ENCODE measurements at places on chromosomes 12 and 14.

DNA sequence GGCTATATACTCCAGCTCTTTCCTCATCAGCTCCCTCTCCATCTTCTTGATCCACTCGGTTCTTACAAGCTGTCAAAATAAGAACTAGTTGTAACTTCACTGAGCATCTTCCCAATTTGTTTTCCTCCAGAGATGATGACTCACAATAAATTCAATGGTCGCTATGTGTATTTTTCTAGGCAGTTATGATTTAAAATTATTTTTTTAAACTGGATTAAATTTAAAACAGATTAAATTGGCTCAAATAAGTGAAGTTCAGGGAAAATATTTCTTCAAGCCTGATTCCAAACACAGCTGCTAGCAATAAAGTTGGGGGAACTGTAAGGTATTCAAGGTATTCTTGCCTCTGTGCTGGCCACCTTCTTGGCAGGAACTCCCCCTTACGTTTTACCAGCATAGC, 717.7 kb upstream of the USP15 start:
- no peak for DNase-seq

DNA sequence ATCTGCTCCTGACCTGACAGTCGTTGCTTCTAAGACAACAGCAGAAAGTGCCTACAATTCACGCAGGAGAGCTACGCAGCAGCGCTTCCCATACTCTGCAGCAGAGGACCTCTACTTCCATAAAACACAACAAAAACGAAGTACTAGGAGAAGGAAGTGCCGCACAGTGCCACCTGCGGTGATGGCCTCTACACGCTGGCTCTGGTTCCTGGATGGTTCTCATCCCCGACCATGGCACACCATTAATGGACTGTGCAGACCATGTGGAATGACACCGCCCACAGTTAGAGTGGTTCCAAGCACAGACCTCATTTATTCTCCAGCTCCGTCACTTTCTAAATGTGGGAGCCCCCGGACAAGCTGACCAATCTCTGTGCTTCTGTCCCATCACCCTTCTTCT, 28.3 kb downstream of the TPCN1 start:
- no peak for DNase-seq

DNA sequence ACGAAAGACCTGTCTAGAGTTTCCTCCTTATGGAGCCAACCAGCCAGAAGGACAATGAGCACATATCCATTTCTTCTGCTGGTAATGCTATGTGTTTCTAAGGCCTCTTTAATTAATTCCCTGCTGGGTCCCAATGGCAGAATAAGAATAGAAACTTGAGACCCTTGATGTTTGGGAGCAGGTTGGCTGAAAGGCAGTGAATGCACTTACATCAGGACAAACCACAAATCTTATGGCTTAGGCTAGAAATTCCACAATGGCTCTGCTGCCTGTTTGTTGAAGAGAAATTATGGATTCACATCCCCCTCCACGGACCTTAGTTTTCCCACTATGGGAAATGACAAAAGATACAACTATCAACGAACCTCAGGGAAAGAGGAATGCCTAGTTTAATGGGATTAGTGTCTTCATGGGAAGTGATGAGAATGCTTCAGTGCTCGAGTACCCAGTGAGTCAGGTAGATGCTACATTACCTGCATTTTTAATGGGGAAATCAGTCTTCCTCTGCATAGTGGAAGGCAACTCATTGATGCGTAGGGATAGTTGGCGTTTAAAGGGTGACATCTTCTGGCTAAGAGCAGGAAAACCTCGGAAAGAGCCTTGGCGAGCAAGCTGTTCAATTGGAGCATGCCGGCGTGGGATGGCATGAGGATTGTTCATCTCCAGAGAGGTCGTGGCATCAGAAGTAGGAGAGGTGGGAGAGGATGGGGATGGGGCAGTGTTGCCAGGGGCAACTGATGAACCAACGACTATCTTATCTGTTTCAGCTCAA, 46.5 kb downstream of the PAPLN start:
- DNase-seq: no peak

DNA sequence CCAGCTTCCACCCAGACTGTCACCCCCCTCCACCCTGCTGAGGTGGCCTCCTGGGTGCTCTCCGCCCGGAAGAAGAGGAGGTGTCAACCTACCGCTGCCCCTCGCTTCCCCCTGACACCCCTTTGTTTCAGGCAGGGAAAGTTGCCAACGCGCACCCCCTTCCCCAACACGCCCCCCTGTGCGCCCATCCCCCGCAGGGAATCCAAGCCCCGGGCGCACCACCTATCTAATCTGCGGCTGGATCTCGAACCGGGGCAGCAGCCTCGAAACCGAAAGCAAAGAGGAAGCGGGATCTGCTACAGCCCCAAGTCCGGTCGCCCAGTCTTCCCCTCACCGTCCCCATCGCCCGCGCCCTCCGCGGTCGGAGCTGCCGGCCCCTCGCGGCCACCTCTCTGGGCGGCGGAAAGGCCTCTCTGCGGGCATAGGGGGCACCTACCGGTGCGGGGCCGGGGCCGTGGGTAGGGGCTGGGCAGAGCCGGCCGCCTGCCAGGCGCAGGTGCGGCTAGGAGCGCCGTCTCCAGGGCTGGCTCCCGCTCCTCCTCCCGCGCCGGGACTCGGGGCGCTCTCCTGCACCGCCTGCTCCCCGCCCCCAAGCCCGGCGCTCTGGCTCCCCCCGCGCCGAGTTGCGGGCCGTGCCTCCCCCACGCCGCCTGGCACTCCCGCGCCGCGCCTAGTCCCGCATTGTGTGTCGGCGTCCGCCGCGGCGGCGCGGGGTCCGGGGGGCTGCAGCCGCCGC, 18.3 kb upstream of the PLEKHH1 start:
- peak; percentile 79 for DNase-seq

- DNase-seq: no peak
Measured at GRCh38 chr12:42510823-42511222, 78.7 kb downstream of the PRICKLE1 start.

DNA sequence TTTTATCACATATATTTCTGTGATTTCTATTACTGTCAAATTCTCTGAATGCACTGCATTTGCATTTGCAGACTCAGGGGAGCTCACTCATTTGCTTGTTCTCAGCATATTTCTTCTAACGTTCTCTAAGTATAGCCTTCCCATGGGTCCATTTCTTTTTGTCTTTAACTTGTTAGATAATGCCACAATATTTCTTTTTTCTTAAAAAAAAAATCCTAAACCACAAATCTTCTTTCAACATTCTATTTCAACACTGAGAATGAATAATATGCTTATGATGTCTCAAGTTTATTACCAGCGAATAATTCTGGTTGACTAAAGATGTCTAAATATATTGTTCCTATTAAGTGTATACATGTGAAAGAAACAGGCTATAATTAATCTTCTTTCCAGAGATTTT, 200.2 kb downstream of the ANO6 start:
- no peak for DNase-seq

DNA sequence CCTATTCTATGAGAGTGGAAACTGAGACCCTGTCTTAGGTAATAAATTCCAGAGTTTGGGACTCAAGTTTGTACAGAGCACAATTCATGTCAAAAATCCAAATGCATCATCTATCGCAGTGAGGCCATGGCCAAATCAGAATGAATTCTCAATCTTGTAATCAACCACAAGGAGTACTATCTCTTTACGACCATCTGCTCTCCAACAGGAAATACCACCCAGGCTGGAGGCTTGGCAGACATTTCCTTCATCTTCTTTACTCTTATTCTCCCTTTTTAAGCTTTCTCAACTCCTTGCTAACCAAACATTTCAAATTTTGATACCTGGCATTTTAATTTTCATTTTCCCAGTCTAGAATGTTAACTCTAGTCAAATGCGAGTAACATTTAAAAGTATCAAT, 32.7 kb upstream of the RNU6-7 start:
- DNase-seq: no peak

- DNase-seq: no peak
Measured at GRCh38 chr12:111664961-111665865, 20.5 kb downstream of the BRAP start.

DNA sequence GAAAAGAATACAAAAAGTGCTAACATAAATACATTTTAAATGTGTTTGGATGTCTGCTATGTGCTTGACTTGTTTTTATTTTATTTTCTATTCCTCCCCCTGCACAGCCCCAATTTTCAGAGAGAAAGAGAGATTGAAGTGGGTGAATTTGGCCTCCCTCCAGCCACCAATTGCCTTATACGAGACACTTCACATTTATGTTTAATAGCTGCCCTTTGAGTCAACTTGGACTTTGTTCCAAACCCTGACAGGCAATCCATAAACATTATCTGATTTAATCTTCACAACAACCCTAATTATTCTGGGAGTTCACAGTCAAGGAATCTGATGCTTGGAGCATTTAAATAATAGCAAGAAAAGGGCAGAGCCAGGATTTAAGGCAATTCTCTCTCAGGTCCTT, 161.7 kb downstream of the SLC15A4 start:
- no peak for DNase-seq

DNA sequence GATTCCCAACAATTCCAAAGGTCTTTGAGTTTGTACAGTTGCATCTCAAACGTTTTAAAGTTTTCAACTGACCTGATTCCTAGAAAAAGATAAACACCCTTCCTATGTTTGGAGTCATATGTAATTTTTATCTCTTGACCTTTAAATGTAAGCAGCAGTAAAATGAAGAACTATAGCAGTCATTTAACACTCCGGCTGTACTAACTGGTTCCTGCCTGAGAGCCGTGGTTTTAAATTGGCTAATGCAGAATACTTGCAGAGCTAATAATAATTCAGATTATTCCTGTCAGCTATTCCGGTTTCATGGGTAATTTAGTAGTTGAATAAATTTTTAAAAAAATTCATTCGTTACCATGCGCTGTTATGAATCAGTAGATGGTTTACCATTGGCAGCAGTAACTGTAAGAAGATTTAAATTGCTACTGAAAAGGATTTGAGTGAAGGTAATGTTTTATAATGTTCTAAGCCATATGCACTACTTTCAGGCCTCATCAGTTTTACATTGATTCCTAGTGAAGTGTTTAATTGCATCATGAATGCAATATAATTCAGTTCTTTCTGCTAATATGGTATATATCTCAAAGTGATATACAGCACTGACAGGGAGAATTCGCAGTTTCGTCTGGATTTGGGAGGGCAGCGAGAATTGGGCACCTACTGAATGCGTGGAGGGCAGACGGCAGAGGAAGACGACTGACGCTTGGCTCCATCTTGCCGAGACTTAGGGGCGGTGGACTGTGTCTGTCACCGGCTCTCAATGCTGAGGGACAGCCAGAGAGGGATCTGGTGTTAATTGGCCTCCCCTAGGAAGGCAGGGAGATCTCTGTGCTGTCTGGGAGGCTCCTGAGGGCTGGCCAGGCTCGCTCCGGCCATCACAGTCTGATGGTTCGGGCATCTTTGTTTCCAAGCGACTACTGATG, 217.7 kb downstream of the PHETA1 start:
- DNase-seq: no peak
